ENCODE measurements at places on chromosomes 5 and 9.

- no peak for DNase-seq
Measured at GRCh38 chr9:1048231-1048619, 1.9 kb upstream of the DMRT2 start.

- no peak for DNase-seq
Measured at GRCh38 chr5:78660401-78660800, 11.8 kb upstream of the LHFPL2 start.

DNA sequence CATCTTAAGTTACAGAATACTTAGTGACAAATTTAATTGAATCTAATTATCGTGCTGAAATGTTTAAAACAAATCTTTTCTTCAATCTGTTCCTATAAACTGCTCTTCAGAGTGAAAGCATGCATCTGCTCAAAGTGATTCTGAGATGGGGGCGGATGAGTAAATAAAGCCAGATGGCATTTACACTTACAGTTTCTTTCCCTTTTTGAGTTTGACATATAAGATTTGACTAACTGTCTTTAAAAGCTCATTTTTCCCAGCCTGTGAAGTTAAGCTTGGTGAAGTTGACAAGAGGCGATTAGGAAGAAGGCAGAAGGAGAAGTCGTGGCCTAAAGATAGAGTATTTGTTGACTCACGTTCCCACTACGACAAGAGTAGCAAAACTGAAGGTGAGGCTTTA is 137.4 kb downstream of the LPAR1 start:
- no peak for DNase-seq

- DNase-seq, result no peak
Measured at GRCh38 chr9:36895744-36896260, 138.3 kb downstream of the PAX5 start.

DNA sequence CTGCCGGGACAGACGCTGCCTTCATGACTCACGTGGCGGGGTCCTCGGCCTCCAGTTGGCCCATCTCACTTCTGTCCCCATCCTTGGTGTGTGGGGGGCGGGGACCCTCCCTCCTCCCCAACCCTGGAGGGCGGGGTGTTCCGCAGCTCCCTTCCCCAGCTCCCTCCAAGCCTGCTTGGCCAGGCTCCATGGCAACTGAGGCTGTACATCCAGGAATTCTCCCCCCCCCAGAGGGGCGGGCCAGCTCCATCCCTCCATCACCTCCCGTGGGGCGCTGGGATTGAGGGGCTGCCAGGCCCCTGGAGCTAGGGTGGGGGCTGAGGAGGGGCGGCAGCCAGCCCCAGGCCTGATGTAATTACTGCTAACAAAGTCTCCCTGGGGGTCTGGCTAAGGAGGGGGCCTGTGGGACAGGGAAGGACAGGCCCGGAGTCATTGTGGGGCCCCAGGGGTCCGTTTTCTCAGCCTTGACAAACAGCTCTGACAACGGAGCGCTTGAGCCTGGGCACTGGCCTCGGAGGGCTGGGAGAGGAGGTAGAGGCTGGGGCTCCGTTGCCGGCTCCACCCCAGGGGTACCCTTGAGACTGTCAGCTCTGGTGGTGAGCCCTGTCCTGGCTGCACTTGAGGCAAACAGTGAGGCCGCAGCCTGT is 8.0 kb downstream of the DIPK1B start:
- peak; percentile 64 for DNase-seq

DNA sequence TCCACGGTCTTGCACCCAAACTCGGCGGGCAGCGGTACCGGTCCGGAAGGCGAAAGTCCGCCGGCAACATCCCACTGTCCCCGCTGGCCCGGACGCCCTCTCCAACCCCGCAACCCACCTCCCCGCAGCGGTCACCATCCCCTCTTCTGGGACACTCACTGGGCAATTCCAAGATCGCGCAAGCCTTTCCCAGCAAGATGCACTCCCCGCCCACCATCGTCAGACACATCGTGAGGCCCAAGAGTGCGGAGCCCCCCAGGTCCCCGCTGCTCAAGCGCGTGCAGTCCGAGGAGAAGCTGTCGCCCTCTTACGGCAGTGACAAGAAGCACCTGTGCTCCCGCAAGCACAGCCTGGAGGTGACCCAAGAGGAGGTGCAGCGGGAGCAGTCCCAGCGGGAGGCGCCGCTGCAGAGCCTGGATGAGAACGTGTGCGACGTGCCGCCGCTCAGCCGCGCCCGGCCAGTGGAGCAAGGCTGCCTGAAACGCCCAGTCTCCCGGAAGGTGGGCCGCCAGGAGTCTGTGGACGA is 33.3 kb downstream of the CD180 start:
- DNase-seq, result no peak

- DNase-seq, result no peak
Measured at GRCh38 chr5:87410931-87411330, 1.8 kb downstream of the CCNH start.

DNA sequence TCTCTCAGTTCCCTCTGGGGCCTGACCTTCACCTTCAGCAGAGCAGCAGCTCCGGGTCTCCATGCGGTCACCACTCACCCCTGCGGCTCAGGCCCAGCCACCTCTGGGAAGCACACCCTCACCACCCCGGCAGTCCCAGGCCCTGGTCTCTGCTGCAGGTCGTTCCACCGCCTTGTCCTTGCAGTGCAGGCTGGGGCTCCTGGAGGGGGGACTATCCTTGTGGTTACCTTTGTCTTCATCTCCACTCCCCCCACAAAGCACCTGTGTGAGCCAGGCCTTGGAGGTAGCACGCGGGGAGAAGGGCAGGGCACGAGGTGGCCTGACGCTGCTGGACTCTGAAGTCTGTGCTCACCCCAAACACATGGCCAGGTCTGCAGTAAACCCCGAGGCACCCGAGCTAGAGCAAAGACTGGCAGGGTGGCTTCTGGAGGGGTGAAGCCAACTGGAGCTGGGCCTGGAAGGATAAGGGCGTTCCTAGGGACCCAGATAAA is 33.2 kb upstream of the RXRA start:
- DNase-seq, result no peak

GRCh38 chr9:12760758-12761157 is 14.1 kb upstream of the LURAP1L start:
- no peak for DNase-seq

GRCh38 chr5:14161825-14162556 is 18.8 kb downstream of the TRIO start:
- DNase-seq, result peak; percentile 51

GRCh38 chr5:4018007-4018406 is 422.4 kb downstream of the IRX1 start:
- DNase-seq, result no peak

DNA sequence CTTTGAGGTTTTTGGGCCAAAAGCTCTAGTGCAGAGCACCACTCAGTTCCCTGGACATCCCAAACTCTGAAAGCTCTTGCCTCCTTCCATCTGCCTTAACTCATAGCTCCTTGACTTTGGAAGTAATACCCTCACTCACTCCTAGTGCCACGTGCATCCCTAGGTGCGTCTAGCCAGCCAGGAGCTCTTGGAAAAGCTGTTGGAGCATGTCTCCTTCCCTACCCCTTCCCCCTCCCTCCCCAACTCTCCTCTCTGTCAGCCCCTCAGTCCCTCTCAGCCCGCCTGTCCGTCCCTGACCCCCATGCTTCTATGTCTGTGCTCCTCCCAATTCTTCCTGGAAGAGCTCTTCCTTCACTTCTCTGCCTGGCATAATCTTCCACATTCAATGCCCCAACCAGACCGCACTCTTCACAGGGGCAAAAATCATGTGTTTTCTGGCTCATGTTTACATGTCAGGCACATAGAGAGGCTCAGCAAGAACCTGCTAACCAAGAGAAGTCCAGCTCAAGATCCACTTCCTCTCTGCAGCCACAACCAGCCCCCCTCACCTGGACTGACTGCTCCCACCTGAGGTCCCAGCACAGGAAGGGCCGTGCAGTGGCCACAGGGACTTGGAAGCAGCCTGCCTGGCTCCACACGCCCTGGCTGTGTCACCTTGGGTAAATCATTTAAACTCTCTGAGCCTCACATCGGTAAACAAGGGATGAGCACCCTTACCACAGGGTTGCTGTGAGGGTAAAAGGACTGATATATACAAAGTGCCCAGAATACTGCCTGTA is 58.4 kb downstream of the WHRN start:
- DNase-seq, result no peak

DNA sequence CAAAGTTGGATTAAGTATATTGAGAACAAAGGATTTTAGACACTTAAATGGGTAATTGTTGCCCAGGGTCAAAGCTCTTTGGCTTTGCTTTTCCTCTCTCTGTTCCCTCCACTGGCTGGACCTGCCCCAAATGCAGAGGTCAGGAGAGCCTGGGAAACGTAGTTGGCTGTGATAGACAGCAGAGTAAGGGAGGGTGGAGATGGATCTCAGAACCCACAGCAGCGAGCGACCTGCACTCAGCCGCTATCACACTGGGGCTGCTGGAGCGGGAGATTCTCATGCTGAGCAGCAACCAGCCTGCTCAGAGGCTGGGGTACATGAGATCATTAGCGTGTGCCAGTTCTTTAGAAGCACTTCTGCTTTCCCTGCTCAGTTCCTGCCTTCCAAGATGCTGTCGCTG is 71.8 kb upstream of the TTC23L start:
- DNase-seq, result no peak

GRCh38 chr5:109304309-109304708 is 105.5 kb downstream of the PJA2 start:
- no peak for DNase-seq

GRCh38 chr9:127769929-127770582 is 8.4 kb downstream of the SH2D3C start:
- DNase-seq, result no peak

- no peak for DNase-seq
Measured at GRCh38 chr5:32390819-32391591, 53.5 kb downstream of the ZFR start.

DNA sequence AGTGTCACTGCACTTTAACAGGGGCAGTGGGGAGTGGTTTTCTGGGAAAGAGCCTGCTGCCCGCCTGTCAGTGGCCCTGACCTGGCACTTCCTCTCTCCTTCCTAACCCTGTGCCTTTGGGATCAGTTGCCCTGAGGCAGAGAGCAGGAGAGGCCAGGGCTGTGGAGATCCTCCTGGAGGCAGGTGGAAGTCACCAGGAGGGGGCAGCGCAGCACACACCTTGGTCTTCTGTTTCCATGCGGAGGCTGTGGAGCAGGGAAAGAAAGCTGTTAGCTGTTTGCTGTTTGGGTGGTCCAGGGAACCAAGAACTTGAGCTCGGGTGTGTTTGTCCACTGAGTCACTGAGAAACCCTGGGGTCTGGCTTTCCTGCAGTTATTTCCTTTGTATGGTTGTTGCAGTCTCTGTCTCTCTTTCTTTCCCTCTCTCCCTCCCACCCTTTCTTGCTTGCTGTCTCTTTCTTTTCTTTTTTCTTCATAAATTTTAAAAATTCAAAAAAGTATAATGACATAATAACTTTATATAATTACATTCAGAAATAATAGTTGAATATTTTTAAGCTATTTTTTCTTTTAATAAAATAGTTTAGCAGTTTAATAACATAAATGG is 28.1 kb downstream of the NTRK2 start:
- peak; percentile 63 for DNase-seq

- no peak for DNase-seq
Measured at GRCh38 chr9:134823623-134824022, 57.0 kb upstream of the FCN2 start.

DNA sequence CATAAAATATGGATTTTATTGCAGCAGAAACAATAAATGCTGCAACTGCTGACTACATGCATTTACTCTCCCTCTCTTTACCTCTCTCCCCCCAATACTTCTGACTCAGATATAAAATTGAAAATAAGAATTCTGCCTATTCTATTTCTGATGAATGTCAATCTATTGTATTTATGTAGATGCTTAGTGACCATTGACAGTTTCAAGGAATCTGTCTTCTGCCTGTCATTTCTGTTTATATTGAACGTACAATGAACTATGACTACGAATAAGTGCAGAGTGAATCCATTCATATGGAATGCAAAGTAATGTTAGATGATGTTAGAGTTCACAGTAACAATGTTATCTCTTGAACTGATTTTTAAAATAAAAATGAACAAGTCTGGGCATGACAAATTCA is 898 bp downstream of the CDH10 start:
- no peak for DNase-seq

DNA sequence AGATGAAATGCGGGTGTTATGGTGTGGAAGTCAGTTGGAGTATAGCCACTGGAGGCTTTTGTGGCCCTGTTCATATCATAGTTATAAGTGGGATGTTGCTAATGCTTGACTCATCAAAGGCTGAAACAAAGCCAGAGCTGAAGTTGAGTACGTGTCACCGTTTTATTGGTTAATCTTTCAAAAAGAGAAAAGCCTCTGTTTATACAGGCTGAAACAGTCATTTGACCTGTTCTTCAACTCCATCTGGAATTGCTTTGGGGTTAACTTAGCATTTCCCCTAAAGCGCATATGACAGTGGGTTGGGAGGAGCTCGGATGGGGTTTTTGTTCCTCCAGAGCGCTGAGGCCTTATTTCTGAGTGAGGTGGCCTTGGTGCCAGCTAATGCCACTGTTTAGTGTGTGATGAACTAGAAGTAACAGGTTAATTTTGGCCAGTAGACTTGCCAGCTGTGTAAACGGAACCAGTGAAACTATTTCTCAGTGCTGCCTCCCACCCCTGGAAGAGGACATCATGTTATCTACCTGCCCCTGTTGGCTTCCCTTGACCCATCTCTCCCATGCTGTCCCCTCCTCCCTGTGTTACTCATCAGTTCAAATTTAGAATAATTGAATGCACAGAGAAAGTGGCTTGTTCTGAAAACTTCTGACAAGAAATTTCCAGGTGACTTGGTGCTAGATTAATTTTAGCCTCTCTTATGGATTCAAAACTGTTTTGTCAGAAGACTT is 34.2 kb downstream of the MTAP start:
- no peak for DNase-seq
